Fibroblast of lung (primary cell): ENCODE measurements at places on chromosomes 5 and 9. TPM values are rescaled to one million over a fixed set of nuclear protein-coding genes. Genes with fewer than 3 reads are reported as not detected.
A peak's percentile ranks its signal among the peaks of the same experiment; 100 is the strongest.

The GFI1B gene
- total RNA-seq: under 0.01 TPM in 1 of 2 replicates, not detected in the other

The TRIM36 gene
- total RNA-seq: under 0.01 and 0.33 TPM in 2 replicates

GRCh38 chr5:126438267-126438666, 15.1 kb downstream of the GRAMD2B start:
- no peak for DNase-seq

DNA sequence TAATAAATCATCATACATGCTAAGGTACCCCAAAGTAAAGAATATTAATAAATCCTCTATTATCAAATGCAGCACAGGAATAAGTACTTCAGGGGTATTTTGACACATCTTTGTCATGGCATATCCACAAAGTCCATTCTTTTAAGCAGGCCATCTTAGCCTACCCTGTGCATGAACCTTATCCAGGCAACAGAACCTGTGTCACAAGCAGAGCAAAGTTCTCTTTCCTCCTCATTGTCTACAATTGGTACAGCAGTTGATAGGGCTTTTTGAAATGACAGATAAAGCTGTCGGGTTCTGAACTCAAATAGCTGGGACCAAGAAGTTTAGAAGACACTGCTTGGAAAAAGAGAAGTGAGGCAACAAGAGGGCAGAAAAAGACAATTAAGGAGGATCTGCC, 30.8 kb upstream of the PURA start:
- DNase-seq: no peak

DNA sequence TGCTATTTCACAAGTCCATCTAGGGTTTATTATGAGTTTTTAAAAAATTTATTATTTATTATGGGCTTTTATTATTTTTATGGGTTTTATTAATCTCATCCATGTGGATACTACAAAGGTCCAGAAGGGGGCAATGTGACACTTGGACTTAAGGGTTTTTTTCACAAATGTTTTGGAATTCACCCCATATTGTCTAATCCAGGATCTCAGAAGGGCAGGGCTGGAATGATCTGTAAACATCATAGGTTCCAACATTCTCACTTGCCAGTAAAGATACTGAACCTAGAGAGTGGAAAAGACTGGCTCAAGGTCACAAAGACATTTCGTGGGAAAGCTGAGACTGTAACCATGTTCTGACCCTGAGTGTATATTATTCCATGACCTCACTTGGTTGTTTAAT, 35.6 kb downstream of the NIM1K start:
- DNase-seq: peak; percentile 82

- no peak for DNase-seq
These were observed 181.1 kb upstream of the MEF2C start for GRCh38 chr5:89064054-89064453.

GRCh38 chr9:22073349-22073748, 64.2 kb upstream of the CDKN2B start:
- DNase-seq: no peak

- DNase-seq: no peak
These were observed 82.0 kb upstream of the ORM1 start for GRCh38 chr9:114240647-114241558.
